T-helper 17 cell (primary cell): ENCODE measurements at places on chromosomes 1 and 21. TPM values are rescaled to one million over a fixed set of nuclear protein-coding genes. Genes with fewer than 3 reads are reported as not detected.

Gene LCE1E
- not detected for total RNA-seq

Gene IVL
- not detected for total RNA-seq

Gene DFFB
- 14.9 TPM for total RNA-seq

Gene CLIC6
- 0.10 TPM for total RNA-seq

Gene TTC4
- 9.7 TPM for total RNA-seq

Gene MROH9
- total RNA-seq, result not detected

Gene RXFP4
- not detected for total RNA-seq

Gene MAP3K21
- 1.9 TPM for total RNA-seq

Gene KCNC4
- total RNA-seq, result 12.2 TPM

Gene HMGCS2
- total RNA-seq, result not detected

Gene CNR2
- 0.13 TPM for total RNA-seq

Gene CELA2B
- total RNA-seq, result not detected

Gene PIGV
- total RNA-seq, result 12.0 TPM

- no peak for DNase-seq
These were observed 224.0 kb downstream of the PTBP2 start for GRCh38 chr1:96945509-96946084.

DNA sequence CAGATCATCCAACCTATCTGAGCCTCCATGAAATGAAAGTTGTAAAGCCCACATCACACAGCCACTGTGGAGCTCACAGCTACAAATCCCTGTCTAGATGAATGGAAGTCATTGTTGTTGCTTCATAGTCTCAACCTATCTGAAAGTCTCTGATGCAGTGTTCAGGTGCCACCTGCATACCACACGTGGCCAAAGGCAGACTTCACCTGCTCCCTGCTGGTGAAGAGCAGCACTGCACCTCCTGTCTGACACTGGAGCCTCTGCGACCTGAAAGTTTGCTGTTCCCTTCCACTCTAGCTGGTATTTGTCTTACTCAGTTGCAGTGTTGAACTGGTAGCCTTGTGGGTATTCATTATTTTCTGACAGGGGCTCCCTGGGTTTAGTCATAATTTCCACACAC, 18.4 kb downstream of the LORICRIN start:
- DNase-seq, result peak; percentile 46

- no peak for DNase-seq
These were observed 67.2 kb downstream of the ATP5PO start for GRCh38 chr21:33848249-33848953.

DNA sequence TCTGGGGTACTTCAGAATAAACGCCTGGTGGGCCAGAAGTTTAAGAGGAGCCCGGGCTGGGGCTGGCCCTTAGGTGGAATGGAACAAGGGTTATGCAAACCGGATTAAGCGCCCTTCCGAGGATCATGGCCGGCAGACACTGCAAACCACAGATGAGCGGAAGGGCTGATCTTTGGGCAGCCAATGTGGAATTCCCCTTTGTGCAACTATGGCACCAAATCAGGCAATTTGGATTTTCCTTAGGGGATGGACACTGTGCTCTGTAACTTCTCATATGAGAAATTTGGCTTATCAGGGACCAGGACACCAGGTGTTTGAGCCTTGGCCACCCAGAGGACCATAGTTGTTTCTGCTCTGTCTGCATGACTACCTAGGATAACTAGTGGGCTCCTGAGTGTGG, 5.7 kb upstream of the IL10 start:
- no peak for DNase-seq

- DNase-seq, result no peak
These were observed 4.0 kb upstream of the SSR2 start for GRCh38 chr1:156024801-156025200.

GRCh38 chr21:39095681-39096080, 87.6 kb downstream of the PSMG1 start:
- DNase-seq, result no peak

GRCh38 chr1:81478219-81478618, 322.5 kb upstream of the ADGRL2 start:
- DNase-seq, result no peak

DNA sequence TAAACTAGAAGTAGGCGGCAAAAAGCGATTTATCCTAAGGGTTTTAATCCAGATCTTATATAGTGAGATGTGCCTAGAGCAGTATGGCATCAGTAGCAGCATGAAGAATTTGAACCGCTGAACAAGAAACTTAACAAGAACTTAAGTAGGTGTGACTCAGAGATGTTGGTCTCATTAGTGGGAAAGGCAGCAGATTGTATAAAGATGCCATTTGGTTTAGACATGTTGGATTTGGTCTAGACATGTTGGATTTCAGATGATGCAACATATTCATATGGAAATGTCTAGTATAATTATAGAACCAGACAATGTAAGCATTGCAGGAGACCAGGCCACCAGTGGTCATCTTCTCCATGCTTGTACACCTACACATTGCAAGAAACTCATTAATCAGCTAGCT, 42.1 kb upstream of the ZP4 start:
- no peak for DNase-seq

- no peak for DNase-seq
These were observed 471.3 kb downstream of the CAMTA1 start for GRCh38 chr1:7256526-7256925.

DNA sequence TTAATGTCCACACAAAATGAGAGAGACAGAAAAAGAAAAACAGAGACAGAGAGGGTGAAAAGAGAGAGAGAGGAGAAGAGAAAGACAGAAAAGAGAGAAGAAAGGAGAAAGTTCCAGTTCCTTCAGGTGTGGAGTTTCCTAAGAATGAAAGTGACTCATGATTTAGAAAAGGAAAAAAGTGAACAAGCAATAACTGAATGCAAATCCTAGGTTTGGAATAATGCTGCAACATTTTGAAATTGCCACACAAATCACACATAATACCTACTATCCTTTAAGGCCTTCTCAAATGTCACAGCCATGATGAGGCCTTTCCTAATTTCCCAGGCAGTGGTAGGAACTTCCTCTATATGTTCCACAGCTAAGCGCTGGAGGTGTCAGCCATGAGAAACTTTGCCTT, 31.5 kb upstream of the XPR1 start:
- no peak for DNase-seq

DNA sequence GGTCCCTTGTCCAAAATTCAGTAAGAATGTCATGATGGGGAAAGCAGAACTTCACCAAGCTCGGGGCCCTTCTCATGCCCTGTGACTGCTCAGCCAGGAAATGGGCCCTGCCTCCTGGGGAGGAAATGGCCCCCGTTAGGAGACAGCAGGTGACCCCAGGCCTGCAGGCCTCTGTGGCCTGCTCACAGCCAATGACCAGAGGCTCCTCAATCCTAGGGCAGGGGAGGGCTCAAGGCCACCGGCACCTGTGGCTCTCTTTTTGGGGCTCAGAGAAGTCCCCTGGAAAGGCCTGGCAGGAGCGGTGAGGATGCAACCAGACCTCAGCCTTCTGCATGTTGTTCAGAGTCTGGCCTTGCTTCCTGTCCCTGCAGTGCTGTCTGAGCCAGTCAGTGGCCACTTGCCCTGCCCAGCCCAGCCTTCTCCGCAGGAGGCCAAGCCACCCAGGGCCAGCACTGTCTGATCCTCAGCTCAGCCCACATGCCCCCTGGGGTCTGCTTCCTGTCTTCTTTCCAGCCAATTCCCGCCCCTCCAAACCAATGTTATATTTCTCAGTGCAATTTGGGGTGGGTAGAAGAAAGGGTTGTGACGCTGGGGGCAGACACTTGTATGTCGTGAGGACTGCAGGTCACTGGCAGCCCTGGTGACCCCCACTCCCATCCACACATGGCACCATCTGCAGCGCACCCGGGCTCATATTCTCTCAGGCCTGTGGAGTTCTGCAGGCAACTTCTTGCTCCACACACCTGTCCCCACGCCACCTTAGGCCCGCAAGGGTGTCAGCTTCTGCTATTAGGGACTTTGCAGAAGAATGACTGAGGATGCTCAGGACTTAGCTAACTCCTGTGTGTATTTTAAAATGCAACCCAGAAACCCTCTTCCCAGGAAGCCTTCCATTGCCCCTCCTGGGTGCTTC, 83.6 kb downstream of the ITPKB start:
- DNase-seq, result no peak

DNA sequence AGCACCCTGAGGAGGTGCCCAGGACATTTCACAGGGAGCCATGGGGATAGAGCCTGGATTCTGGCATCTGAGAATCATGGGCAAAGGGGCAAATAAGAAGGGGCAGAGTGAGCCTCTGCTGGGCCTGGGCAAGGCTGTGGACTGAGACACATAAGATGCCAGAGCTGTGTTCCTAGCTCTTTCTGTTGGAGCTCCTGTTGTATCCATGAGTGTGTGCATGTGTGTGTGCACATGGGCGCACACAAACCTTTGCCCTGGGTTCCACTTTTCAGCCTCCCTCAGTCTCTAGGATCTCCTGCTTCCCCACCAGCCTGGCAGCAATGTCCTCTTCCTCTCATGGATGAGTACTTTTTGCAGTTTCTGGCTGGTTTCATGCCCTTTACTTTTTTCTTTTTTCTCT, 44.0 kb downstream of the ATF3 start:
- no peak for DNase-seq

GRCh38 chr1:40389322-40389803, 15.8 kb downstream of the SMAP2 start:
- no peak for DNase-seq

DNA sequence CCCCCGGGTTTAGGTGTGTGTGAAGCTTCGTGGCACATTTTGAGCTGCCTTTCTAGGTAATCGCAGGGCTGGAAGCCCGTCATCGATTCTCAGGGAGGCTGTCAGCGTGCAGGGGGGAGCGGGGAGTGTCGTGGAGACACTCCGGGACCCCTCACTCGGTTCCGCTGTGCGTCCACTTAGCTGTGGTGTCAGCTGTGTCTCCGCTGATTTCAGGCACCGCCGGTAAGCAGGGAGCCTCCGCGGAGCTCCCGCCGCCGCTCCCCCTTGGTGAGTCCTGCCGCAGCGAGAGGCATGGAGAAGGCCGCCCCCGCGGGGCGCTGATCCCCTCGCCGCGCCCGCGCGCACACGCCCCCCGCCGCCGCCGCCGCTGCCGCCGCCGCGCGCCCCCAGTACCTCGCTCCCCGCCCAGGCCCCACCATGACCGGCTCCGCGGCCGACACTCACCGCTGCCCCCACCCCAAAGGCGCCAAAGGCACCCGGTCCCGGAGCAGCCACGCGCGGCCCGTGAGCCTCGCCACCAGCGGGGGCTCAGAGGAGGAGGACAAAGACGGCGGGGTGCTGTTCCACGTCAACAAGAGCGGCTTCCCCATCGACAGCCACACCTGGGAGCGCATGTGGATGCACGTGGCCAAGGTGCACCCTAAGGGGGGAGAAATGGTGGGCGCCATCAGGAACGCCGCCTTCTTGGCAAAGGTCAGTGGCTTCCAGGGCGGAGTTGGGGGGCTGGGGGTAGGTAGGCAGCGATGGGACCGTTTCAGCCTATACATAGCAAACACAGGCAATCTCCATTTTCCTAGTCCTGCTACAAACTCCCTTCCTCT, 995 bp downstream of the VASH2 start:
- no peak for DNase-seq

DNA sequence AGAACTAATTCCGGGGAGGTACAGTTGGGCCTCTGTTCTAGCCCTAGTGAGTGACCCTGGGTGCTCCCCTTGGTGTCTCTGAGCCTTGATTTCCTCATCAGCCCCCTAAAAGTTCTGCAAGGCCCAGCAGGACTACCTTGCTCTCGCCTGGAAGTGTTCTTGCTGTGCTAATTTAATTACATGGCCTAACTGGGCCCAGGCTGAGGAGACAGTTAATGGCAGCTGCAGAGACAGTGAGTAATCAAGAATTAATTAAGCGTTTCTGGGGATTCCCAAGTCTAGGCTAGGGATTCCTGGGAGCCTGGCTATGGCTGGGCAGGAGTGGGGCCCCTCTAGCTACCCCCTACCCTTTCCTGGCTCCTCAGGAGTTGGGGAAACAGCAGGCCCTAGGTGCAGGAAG, 24.7 kb upstream of the DMBX1 start:
- no peak for DNase-seq

GRCh38 chr1:161307230-161307768, 2.5 kb downstream of the MPZ start:
- DNase-seq, result no peak

GRCh38 chr1:47686731-47687630, 249.1 kb downstream of the FOXD2 start:
- DNase-seq, result no peak

- DNase-seq, result no peak
These were observed 264.6 kb downstream of the BRINP2 start for GRCh38 chr1:177435364-177435763.

- no peak for DNase-seq
These were observed 11.8 kb downstream of the C1orf115 start for GRCh38 chr1:220701974-220702373.

GRCh38 chr1:156806512-156807440, 9.9 kb downstream of the SH2D2A start:
- DNase-seq, result no peak
